NCI-H460 (cell line): ENCODE measurements at places on chromosomes 5 and 9.

- DNase-seq: no peak
Observed at GRCh38 chr5:168612996-168613395, 33.8 kb upstream of the PANK3 start.

GRCh38 chr9:124001866-124002525 is 9.6 kb upstream of the LHX2 start:
- no peak for DNase-seq

DNA sequence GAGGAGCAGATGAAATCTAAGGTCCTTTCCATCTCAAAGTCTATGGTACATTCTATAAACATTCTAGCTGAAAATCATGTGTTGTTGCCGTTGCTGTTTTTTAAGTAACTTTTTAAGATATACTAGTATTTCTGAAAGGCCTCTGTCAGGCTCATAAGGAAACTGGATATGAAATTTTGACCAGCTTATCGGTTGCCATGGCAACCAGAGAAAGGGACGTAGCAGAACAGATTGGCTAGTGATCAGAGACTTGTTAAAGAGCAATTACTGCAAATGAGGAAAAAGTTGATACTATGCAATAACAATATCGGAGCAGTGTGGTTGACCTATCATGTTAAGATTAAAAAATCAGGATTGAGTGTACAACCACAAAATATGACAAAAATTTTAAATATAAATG is 57.0 kb upstream of the RNF180 start:
- no peak for DNase-seq

- no peak for DNase-seq
Observed at GRCh38 chr9:122337556-122337929, 33.3 kb upstream of the PTGS1 start.

- DNase-seq: no peak
Observed at GRCh38 chr9:87795178-87795577, 69.3 kb downstream of the CTSL start.

GRCh38 chr9:134206311-134207300 is 42.2 kb upstream of the RNU6ATAC start:
- no peak for DNase-seq

GRCh38 chr9:112176524-112176923 is 1.4 kb upstream of the SUSD1 start:
- no peak for DNase-seq

DNA sequence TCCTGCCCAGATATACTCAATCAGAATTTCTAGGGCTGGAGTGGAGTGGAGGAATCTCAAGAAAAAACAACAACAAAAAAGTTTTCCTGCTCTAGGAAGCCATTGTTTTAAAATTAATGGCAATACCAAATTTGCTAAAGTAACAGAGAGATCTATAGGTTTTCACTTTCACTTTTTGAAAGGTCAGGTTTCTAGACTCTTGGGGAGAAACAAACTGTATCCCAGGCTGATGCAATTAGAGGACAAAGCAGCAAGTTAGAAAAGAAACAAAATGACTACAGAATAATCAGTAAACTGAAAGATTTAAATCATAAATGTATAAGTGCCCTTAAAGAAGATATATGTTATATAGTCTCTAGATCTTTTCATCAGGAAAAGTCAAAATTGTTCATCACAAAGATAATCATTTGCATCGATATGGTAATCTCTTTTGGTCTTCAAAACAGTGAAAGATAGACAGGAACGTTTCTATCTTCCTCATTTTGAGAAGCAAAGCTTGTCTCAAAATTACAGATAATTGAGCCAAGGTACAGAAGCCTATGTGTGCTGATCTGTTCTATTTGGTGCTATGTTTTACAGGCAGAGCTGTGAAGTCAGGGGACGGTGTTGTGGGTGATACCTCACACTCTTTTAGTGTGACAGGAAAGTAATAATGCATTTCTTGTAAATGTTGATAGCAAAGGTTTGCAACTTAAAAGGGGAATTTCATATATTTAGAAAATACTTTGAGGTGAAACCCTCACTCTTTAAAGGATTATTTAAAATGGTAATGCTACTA is 1746.6 kb upstream of the C9orf72 start:
- DNase-seq: peak; percentile 33

GRCh38 chr5:106292654-106293053 is 1378.1 kb downstream of the EFNA5 start:
- no peak for DNase-seq

DNA sequence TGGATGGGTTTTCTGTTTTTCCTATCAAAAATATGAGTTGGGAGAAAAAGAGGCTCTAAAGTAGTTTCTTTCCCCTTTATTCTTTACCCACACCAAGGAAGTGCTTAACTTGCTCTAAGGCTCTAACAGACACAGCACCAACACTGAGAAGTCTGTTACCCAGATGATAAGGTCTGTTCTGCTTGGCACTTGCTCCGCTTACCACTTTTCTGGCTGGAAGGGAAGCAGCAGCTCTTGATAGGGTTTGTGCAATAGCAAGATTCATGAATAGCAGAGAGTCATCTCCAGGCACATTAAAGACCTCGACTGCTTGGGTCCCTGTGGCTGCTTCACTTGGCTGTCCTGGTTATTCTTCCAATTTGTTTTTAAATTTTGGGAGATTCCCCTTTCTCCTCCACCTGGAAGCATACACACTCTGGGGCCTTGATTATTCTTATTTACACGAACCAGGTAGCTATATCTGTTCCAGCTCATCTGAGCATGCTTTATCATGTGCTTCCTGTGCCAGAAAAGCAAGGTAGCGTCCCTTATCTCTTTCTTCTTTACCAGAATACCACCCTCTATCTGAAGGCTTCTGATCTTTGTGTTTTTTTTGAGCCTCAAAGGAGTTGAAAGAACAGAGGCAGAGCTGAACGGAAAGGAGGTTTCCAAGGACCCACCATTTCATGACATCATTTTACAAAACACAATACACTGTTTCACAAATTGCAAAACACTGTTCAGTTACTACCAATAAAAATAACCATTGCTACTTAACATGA is 24.8 kb downstream of the PPP3R2 start:
- no peak for DNase-seq

DNA sequence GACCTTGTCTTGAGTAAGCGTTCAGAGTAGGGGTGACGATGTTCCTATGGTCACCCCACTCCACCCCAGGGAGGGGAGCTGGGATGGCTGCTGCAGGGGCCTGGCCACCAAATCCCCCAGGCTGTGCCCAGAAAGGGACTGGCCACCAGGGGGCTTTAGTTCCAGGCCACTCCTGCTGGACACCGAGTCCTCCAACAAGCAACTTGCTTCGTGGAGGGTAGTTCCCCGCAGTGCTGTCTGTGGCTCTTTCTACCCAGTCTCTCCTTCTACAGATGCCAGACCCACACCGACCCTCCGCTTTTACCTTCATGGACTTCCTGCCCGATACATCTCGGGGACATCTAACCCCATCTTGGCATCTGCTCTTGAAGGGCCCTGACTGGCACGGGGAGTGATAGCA is 35.7 kb upstream of the GABRP start:
- no peak for DNase-seq

- no peak for DNase-seq
Observed at GRCh38 chr5:58462154-58462553, 2.3 kb upstream of the PLK2 start.

- no peak for DNase-seq
Observed at GRCh38 chr5:59158165-59158564, 575.3 kb downstream of the RAB3C start.

GRCh38 chr9:13063880-13064459 is 215.5 kb downstream of the MPDZ start:
- no peak for DNase-seq

- no peak for DNase-seq
Observed at GRCh38 chr9:136695435-136695895, 8.2 kb upstream of the AGPAT2 start.

DNA sequence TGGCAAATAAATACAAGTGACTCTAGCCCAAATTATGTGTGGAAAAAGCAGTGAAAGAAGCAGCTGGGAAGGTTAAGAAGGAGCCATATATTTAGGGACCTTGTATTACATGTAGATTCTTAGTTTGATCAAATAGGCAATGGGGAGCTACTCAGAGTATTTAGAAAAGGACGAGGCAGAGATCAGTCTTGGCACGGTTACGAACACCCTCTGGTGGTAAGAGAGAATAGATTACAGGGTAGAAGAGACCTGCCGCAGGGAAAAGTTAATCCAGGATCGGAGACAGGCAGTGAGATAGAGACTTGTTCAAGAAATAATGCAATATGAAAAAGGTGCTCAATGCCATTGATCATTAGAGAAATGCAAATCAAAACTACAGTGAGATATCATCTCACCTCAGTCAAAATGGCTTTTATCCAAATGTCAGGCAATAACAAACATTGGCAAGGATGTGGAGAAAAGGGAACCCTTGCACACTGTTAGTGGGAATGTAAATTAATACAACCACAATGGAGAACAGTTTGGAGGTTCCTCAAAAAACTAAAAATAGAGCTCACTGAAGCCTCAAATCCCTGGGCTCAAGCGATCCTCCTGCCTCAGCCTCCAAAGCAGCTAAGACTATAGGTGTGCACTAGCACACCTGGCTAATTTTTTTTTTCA is 12.0 kb downstream of the INIP start:
- DNase-seq: peak; percentile 36

DNA sequence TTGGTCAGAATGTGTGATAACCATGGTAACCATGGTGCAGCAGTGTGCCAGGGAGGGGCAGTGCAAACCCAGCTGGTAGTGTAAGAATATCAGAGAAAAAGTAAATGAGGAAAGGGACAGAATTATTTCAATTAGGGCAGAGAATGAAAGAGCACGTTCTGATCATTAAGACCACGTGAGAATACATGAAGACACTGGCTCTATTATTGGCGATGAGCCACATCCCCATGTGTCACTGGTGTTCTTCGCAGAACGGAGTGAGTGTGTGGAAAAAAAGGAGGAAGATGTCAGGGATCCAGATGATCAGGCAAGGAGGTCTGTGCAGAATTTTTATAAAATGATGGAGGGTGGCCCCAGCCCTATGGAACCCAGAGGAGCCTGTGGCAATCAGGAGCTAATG is 315.5 kb downstream of the SEMA5A start:
- no peak for DNase-seq

- no peak for DNase-seq
Observed at GRCh38 chr5:88732181-88732633, 150.8 kb downstream of the MEF2C start.

GRCh38 chr5:1910081-1910760 is 27.5 kb upstream of the IRX4 start:
- no peak for DNase-seq

DNA sequence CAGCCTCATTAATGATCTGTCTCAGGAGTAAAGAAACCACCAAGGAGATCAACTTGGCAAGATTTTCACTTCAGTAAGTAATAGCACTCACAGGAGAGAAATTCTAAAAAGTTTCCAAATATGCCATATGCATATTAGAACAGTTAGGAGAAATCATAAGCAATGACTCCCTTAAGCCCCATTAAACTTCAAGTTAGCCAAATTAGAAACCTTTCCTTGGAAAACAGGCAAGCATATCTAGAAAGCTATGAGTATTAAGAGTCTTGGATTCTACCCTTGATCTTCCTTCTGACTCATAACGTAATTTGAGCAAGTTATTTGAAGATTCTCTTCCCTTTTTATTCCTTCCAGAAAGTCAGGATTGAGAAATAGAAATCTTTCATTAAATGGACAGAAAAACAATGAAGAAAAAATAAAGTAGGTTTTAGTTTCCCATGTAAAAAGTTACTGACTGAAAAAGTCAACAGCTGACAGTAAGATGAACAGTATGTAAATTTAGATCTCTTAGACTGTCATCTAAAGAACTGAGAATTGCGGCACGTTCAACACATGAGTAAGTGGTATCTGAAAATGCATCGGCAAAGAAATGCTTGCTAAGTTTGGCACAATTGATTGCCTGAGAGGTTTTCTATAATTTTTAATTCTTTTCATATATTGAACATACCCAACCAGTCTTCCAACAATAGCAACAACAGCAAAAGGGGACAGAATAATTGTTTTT is 565.7 kb upstream of the FTMT start:
- no peak for DNase-seq
